Activated CD4-positive, alpha-beta T cell treated with anti-CD3 and anti-CD28 coated beads, Interleukin-2, Interleukin-4, amounts not matched to agents 100 ng/mL and 50 ng/mL, durations not matched to agents 16 hours and 8 hours (primary cell): ENCODE measurements at places on chromosomes 7 and 10.
A peak's percentile ranks its signal among the peaks of the same experiment; 100 is the strongest.

GRCh38 chr7:21542891-21543527 lies at the start of gene DNAH11:
TSS of gene DNAH11 (plus strand) at chr7:21543039. CDS start at chr7:21543246, 207 bp downstream.
- DNase-seq: peak; percentile 11

DNA sequence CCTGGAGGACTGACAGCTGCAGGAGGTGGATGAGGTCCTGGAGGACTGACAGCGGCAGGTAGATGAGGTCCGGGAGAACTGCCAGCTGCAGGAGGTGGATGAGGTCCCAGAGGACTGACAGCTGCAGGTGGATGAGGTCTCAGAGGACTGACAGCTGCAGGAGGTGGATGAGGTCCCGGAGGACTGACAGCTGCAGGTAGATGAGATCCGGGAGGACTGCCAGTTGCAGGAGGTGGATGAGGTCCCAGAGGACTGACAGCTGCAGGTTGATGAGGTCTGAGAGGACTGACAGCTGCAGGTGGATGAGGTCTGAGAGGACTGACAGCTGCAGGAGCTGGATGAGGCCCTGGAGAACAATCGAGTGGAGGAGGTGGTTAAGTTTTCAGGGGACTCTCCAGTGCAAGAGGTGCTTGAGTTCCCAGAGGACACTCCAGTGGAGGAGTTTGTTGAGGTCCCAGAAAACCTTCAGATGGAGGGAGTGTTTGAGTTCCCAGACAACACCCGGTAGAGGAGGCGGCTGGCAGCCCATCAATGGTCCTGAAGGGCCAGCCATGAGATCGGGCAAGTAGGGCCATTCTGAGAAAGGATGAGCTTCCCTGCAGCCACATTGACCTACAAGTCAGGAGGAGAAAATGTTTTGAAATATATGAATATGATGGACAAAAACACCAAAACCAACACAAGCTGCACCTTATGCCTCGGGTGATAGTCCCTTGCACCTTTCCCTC lies 4.7 kb upstream of the EIF5AL1 start:
- DNase-seq: no peak

- DNase-seq: no peak
Measured at GRCh38 chr7:44969049-44969700, 9.6 kb downstream of the MYO1G start.

DNA sequence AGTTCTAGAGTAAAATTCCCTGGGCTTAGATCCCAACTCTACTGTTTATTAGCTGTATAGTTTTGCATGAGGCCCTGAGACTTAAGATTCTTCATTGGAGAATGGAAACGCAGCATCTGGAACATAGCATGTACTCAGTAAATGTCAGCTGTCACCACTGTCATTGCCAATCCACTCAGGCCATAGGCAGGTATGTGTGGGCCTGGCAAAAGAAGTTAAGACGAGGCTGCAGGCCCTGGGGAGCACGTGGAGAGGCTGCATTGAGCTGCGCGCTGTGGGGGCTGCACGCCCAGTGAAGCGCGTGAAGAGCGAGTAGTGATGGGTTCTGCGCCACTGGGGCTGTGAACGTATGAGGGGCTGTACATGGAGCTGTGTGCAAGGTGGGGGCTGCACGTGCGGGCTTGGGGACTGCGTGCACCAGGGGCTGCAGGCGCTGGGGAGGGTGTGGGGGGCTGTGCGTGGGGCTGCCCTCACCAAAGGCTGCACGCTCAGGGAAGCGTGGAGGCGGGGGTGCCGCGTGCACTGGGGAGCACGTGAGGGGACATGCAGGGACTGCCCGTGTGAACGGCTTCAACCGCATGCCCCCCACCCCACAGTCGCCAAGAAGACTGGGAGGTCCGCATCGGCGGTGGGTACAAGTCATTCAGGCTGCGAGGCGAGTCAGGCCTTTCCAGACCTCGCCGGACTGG lies 85.5 kb downstream of the PRR15 start:
- DNase-seq: no peak

DNA sequence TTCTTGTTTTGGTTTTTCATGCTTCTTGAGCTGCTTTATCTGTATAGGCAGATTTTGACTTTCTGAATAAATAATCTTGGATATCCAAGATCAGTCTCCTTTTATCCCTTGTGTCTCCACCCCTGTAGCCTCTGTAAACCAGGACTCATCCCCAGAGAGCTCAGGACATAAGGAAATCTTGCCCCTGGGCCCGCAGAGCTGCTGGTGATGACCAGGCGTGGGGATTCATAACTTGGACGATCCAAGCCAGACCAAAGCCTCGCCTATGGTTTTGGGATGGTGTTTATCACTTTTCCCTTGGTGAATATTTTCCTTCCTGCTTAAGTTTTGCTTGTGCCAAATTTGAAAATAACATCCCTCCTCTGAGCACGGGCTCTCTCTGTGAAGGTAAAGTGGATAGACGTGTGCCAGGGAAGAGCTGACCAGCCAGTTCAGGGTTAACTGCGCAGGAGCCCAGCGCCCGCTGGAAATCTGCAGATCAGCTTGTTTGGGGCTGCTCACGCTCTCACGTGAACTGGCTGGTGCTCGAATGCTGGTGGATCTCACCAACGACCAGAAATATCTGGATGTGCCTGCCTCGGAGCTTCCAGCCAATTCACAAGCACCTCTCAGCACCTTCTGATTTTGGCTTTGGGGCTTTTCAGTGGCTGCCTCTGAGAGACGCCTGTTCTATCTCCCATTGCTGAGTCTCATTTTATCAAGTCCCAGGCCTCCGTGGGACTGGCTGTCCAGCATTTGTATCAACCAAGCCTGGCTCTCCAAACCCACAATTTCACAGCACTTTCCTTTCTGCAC lies 132.1 kb upstream of the BTBD16 start:
- DNase-seq: no peak

GRCh38 chr10:11884706-11885423 lies 61.7 kb downstream of the PROSER2 start:
- DNase-seq: no peak

GRCh38 chr7:68729371-68729770 lies 868.9 kb upstream of the AUTS2 start:
- no peak for DNase-seq
